ENCODE measurements at places on chromosomes 12 and 14.

DNA sequence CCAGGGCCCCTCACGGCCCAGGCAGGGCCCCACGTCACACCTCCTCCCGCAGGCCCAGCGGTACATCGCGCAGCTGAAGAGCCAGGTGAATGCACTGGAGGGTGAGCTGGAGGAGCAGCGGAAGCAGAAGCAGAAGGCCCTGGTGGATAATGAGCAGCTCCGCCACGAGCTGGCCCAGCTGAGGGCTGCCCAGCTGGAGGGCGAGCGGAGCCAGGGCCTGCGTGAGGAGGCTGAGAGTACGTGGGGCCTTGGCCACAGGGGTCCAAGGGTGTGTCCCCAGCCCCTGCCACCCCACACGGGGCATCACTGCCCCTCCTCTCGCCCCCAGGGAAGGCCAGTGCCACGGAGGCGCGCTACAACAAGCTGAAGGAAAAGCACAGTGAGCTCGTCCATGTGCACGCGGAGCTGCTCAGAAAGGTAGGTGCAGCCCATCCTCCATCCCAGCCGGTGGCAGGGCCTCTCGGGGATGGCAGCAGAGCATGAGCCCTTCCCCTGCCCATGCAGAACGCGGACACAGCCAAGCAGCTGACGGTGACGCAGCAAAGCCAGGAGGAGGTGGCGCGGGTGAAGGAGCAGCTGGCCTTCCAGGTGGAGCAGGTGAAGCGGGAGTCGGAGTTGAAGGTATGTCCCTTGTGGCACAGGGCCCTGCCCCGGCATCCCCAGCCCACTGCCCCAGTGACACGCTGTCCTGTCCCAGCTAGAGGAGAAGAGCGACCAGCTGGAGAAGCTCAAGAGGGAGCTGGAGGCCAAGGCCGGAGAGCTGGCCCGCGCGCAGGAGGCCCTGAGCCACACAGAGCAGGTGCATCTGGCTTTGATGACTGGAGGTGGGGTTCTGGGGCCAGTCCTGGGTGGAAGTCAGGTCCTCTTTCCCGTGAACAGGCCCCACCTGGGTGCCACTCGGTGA is 20.9 kb downstream of the HIP1R start:
- no peak for DNase-seq

- no peak for DNase-seq
Observed at GRCh38 chr14:101959277-101959676, 5.1 kb upstream of the DYNC1H1 start.

- DNase-seq, result no peak
Observed at GRCh38 chr14:71711619-71712018, 220.6 kb upstream of the RGS6 start.

GRCh38 chr14:32513571-32514009 is 184.5 kb downstream of the AKAP6 start:
- no peak for DNase-seq

GRCh38 chr12:66375560-66375959 is 73.3 kb downstream of the HELB start:
- DNase-seq, result no peak

DNA sequence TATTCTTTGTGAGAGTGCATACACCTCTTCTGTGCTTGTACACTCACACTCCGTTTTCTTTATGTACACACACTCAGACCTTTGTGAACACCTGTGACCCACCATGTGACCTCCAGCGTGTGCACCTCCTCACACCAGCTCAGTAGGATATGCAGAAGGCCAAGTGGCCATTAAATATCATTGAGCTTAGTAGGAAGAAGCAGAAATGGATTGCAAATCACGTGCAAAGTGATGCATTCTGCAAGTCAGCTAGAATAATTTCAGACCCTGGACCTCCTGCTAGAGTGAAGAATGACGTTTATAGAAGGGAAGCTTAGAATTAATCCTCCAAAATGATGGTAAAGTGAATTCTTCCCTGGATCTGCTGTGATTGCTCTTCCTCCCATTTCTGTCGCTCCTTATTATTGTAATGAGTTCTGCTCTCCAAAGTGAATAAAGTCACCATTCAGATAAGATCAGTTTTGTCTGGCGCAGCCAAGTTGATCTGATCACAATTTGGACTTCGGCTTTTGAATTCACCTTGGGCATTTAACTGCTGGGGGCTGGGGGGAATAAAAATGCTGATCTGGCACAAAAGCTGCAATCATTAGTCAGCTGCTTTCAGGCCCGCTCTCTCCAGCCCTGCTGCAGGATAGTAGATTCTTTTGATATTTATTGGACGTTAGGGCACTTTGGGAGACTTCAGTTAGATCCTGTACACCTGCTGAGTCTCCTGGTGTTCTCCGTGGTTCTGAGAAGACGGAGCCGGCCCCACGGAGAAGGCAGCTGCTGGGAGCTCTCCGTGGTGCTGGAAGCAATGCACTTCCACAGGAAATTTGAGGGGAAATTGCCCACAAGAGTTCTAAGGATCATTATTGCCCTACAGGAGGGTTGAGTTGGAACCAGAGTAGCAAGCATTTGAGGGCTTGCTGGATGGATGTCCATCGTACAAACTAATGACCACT is 12.4 kb upstream of the NRXN3 start:
- no peak for DNase-seq

- no peak for DNase-seq
Observed at GRCh38 chr12:32947206-32948067, 50.9 kb upstream of the PKP2 start.

- DNase-seq, result no peak
Observed at GRCh38 chr14:55019968-55020554, 6.8 kb downstream of the WDHD1 start.

GRCh38 chr12:51820526-51821439 is 27.7 kb downstream of the FIGNL2 start:
- peak; percentile 81 for DNase-seq

- DNase-seq, result no peak
Observed at GRCh38 chr12:94169966-94170689, 21.8 kb downstream of the PLXNC1 start.

DNA sequence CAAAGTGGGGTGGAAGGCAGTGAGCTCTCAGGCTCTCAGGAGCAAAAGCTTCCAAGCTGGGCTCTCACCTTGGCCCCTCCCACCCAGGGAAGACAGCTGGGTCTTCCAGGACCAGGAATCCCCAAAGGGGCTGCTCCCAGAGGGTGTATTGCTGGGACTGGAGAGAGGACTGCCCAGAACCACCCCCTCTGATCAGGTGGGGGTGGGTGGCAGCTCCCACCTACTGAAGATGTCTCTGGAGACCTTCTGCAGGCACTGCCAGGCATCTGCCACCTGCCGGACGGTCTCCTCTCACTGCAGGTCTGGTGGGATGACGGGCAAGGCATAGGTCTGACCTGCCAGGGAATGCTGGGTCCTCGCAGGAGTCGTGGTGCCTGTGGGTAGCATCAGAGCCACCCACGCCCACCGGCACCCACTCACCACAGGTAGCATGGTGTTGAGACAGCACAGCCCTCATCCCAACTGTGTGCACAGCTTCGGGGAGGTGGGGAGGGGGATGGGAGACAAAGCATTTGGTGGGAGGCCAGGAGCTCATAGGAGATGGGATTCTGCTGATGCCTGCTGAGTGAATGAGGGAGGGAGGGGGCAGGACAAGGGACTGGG is 103.2 kb downstream of the SINHCAF start:
- DNase-seq, result no peak

GRCh38 chr14:58733451-58734208 is 95.9 kb downstream of the DACT1 start:
- DNase-seq, result no peak

- no peak for DNase-seq
Observed at GRCh38 chr12:119255314-119255713, 76.6 kb downstream of the HSPB8 start.

DNA sequence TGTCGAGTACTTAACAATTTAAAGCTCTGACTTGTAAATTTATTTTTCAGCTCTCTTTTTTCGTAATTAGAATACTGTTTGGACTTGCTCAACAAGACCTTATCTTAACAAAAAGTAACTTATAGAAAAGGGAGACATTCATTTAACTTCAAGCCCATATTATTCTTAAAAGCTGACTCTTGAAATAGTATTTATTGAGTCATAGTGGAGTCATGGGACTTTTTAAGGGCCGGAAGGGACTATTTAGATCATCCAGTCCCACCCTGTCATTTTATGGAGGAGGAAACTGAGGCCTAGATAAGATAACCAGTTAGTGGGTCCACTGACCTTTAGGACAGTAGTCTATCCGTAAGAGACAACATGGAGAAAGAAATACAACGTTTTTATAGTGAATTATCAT is 1.5 kb downstream of the RAP1B start:
- no peak for DNase-seq

GRCh38 chr14:65483647-65484046 is 71.1 kb downstream of the FUT8 start:
- no peak for DNase-seq

GRCh38 chr12:121826318-121827150 is 22.7 kb downstream of the SETD1B start:
- DNase-seq, result no peak

- DNase-seq, result no peak
Observed at GRCh38 chr12:109085590-109085989, 7.7 kb downstream of the ALKBH2 start.

DNA sequence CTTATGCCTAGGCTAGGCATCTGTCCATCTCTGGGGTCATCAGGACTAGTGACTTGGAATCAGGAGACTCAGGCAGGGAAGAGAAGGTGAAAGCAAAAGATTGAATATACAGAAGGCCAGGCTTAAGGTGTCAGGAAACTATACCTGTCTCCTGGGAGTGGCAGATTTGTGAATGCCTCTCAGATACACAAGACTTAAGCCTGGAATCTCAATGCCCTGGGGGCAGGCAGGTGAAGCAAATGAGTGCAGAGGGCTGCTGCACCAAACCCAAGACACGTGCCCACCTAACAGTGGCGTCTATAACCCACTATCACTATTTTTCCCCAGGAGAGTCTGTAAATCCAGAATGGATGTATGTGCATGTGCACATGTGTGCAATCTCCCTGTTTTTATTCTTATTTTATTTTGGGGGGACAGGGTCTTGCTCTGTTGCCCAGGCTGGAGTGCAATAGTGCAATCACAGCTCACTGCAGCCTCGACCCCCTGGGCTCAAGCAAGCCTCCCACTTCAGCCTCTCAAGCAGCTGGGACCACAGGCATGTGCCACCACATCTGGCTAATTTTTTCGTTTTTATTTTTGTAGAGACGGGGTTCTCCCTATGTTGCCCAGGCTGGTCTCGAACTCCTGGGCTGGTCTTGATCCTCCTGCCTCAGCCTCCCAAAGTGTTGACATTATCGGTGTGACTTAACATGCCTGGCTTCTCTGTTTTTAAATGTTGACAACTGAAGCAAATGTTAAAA is 31.9 kb upstream of the FOS start:
- DNase-seq, result no peak

- no peak for DNase-seq
Observed at GRCh38 chr14:62308316-62308715, 546.1 kb downstream of the SNAPC1 start.

GRCh38 chr14:66496188-66496807 is 10.1 kb downstream of the CCDC196 start:
- DNase-seq, result no peak

GRCh38 chr12:78420991-78421390 is 443.6 kb upstream of the SYT1 start:
- no peak for DNase-seq

GRCh38 chr14:103512701-103513611 is 9.7 kb downstream of the CKB start:
- DNase-seq, result no peak

DNA sequence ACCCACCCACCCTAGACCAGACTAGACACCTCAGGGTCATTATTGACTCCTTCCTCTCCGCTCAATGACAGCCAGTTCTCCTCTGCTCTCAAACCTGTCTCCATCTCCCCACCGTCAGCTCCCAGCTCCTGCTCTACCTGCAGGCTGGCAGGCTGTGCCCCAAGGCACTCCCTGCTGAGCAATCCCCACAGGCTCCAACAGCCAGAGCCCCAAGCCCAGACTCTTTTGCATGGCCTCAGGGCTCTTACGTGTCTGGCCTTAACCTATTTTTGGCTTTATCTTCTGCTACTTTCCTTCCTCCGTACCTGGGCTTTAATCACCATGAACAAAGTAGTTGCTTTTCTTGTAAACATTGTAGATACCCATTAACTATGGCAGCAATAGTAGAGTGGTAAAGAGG is 162.9 kb upstream of the PRMT8 start:
- no peak for DNase-seq

DNA sequence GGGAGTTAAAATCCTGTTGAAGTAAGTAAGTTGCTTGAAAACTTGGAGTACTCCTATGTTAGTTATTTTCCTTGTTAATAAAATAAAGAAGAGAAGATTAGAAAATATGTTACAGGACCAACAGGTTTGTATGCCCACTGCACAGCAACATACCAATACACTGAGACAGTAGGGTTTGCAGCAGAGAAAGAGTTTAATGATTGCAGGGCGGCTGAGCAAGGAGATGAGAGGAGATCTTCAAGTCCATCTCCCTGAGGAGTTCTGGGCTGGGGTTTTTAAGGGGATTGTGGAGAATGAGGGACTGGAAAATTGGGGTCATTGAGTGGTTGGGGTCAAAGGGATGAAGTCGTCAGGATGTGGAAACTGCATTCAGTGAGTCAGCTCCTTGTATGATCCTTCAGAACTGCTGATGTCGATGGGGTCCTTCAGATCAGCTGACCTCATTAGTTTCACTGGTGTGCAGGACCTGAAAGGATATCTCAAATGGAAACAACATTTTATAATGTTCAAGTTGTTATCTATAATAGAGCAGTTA is 4.3 kb upstream of the HSD17B6 start:
- DNase-seq, result no peak

GRCh38 chr14:36771028-36771640 is 109.5 kb downstream of the PAX9 start:
- DNase-seq, result no peak

DNA sequence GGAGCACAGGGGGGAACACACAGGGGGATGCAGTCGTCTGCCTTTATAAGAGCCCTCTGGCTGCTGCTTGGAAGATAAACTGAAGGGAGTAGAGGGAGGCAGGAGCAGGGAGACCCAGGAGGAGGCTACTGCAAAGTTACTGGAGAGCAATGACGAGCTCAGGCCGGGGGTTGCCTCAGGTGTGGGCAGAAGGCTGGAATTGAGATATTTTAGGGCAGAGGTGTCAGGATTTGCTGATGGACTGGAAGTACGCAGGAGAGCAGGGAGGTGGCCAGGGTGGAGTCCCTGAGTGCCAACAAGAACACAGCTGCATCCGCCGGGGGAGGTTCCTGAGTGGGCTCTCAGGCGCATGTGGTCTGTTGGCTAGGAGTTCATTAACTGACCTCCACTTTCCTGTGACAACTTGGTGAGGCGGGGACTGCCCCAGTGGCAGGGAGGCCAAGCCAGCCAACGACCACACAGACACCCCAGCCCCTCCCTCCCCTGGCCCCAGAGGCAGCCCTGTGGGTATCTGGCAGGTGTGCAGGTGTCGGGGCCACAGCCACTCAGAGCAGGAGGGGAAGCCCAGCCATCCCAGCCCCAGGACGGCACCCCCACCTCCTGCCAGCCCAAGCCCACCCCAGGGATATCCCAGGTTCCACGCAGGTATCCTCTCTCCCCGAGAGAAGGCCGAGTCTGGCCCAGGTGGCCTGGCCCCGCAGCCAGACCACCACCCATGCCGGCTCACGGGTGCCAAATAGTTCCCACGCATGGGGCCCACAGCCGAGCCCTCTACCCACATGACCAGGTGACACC is 85.4 kb downstream of the NCOR2 start:
- no peak for DNase-seq
